CD8-positive, alpha-beta memory T cell (primary cell): ENCODE measurements at places on chromosomes 3 and 15. TPM values are rescaled to one million over a fixed set of nuclear protein-coding genes. Genes with fewer than 3 reads are reported as not detected.

GRCh38 chr15:33200444-33200843 is 5.9 kb upstream of the FMN1 start:
- H3K4me3 ChIP-seq, result no peak overlapping the region
- no peaks in the 10 kb centered on the region for H3K27me3 ChIP-seq
- no peaks in the 10 kb centered on the region for H3K36me3 ChIP-seq
- peaks cover 13% of the 10 kb centered on the region for H3K4me1 ChIP-seq

The OIP5 gene
- total RNA-seq, result 16.2 TPM

GRCh38 chr3:136543385-136543784 is 208.8 kb downstream of the STAG1 start:
- no peak for DNase-seq
- no peaks in the 10 kb centered on the region for H3K36me3 ChIP-seq
- H3K4me3 ChIP-seq, result no peak overlapping the region
- no peaks in the 10 kb centered on the region for H3K4me1 ChIP-seq

The CSNK1G1 gene
- total RNA-seq, result 25.6 TPM

DNA sequence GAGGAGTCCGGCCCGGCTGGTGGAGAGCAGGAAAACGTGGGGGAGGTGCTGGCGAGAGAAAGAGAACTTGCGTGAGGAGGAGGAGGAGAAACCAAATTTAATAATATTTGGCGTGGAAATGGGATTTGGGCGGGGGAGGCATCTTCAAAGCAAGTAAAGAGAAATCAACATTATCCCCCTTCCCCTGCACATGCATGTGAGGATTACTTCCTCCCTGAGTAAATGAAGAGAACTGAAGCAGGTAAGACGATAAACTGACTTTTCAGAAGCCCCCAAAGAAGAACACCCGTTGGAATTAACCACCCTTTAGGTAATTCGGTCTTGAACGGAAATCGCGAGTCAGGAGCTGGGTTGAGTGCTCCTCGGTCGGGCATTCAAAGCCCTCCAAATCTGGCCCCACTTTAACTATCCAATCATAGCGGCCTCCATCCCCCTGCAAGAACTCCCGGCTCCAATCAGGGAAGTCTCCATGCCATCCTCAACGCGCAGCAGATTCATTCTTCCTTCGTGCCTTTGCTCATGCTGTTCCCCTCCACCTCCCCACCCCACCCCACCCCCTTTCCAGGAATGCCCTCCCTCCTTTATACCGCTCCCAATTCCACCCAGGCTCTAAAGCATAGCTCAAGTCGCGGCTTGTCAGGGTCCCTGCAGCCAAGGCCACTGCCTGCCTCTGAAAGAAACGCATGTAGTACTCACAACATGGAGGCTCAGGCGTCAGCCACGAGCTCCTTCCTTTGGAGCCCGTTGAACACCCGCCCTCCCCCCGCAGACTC is 545 bp upstream of the RFX7 start:
- H3K27me3 ChIP-seq, result no peaks in the 10 kb centered on the region
- H3K4me1 ChIP-seq, result peaks cover 25% of the 10 kb centered on the region
- peak overlapping the region; percentile 72 for H3K4me3 ChIP-seq
- no peaks in the 10 kb centered on the region for H3K36me3 ChIP-seq
- H3K27ac ChIP-seq, result peak overlapping the region; percentile 53
- peak; percentile 4 for DNase-seq

DNA sequence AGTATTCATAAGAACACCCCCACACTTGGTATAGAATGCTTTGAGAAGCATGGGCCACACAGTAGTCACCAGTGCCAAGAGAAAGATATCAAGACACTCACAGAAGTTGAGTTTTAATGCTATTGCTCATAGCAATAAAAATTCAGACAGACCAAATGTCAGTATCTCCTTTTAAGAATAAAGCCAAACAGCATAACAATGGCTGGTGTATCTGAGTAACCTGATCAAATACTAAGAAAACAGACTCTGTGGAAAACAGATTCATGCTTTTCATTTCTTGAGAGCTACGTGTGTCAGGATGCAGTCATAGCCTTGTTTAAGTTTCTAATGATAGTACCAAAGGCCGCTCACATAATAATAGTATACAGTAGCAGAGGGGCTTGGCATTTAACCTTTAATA is 778.5 kb downstream of the MECOM start:
- DNase-seq, result no peak
- no peaks in the 10 kb centered on the region for H3K4me1 ChIP-seq
- no peaks in the 10 kb centered on the region for H3K27me3 ChIP-seq
- no peaks in the 10 kb centered on the region for H3K36me3 ChIP-seq

- no peaks in the 10 kb centered on the region for H3K36me3 ChIP-seq
- no peak for DNase-seq
- H3K4me3 ChIP-seq, result no peak overlapping the region
- peaks cover 87% of the 10 kb centered on the region for H3K4me1 ChIP-seq
- no peaks in the 10 kb centered on the region for H3K27me3 ChIP-seq
These were observed 10.9 kb downstream of the SMAD3 start for GRCh38 chr15:67076147-67076843.

DNA sequence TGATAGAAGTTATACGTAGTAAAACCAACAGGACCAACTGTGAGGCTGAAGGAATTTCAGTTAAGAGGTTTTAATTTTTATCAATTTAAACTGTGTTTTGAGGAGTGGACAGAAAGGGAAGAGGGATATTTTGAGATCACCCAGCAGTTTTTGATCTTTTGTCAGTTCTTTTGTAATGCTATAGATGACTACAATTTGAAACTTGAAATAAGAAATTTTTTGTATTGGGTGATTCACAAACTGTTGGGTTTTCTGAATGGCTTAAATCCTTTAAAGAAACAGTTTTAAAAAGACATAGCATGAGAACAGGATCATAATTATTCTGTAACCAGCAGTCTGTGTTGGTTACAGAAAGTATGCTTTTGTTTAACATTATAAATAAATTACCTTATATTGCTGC is 67.4 kb downstream of the TCF12 start:
- no peak overlapping the region for H3K4me3 ChIP-seq
- no peak for DNase-seq
- H3K36me3 ChIP-seq, result peaks cover 4% of the 10 kb centered on the region
- H3K4me1 ChIP-seq, result peaks cover 42% of the 10 kb centered on the region
- no peak overlapping the region for H3K27ac ChIP-seq

- no peaks in the 10 kb centered on the region for H3K27me3 ChIP-seq
- no peak overlapping the region for H3K4me3 ChIP-seq
- no peaks in the 10 kb centered on the region for H3K4me1 ChIP-seq
- peaks cover 8% of the 10 kb centered on the region for H3K36me3 ChIP-seq
- H3K27ac ChIP-seq, result no peak overlapping the region
- DNase-seq, result no peak
These were observed 87.0 kb upstream of the MYO5C start for GRCh38 chr15:52382647-52383046.

DNA sequence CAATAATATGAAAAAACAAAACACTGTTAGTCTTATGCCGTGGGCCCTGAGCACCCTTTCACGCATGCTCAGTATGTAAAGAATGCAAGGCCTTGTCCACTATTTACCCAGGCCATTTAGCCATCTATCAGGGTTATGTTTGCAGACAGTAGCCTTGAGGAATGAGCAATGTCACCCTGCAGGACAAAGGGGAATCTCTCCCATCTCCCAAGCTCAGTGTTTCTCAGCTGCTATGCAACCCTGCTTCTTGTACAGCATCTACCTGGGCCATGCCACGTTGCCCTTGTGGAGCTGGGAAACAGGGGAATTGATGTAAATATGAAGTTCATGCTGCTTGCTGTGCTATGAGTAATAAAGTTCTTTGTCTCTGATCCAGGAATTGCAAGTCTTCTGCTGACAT is 51.5 kb upstream of the SLCO2A1 start:
- no peaks in the 10 kb centered on the region for H3K27me3 ChIP-seq
- no peak overlapping the region for H3K27ac ChIP-seq
- no peaks in the 10 kb centered on the region for H3K4me1 ChIP-seq
- H3K4me3 ChIP-seq, result no peak overlapping the region

DNA sequence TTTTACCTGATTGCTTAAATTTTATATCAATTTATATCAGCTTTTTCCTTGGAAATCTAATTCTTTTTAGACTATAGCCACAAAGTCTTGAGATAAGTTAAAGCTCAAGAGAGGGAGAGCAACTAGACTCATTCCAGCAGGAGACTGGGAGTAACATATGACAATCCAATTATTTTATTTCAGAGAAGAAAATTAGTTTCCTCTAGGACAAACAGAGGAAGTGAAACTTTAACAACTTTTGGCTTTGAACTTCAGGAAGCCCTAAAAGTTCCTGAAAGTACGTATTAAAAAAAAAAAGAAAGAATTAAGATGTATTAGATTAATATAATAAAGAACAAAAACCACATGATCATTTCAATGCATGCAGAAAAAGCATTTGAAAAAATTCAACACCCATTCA is 13.9 kb upstream of the UBE2E2 start:
- H3K4me1 ChIP-seq, result no peaks in the 10 kb centered on the region
- no peak for DNase-seq
- no peak overlapping the region for H3K4me3 ChIP-seq
- no peak overlapping the region for H3K27ac ChIP-seq
- H3K36me3 ChIP-seq, result no peaks in the 10 kb centered on the region

GRCh38 chr3:195241592-195242355 is 29.2 kb downstream of the XXYLT1 start:
- H3K27ac ChIP-seq, result no peak overlapping the region
- no peak overlapping the region for H3K4me3 ChIP-seq
- no peaks in the 10 kb centered on the region for H3K36me3 ChIP-seq
- DNase-seq, result no peak

GRCh38 chr3:49519916-49520385 is 34.3 kb upstream of the BSN start:
- H3K27ac ChIP-seq, result no peak overlapping the region
- no peaks in the 10 kb centered on the region for H3K4me1 ChIP-seq
- H3K27me3 ChIP-seq, result no peaks in the 10 kb centered on the region
- no peak overlapping the region for H3K4me3 ChIP-seq

The PPP1R14D gene
- total RNA-seq, result not detected

The P2RY12 gene
- not detected for total RNA-seq

DNA sequence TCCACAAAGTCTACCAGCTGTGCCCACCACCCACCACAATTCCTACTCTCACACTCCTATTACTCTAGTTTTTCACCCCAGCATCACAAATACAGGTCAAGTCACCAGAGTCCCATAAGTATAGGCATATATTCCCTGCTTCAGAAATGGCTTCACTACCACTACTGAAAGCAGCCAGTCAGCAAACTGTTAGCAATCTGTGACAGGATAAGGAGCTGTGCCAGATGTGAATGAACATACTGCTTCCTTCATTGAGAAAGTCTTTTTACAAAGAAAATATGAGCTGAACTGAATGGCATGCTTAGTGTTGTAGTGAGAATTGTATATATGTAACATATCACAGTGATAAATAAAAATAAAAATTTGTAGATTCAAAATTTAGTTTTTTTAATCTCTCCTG is 76.8 kb downstream of the C3orf85 start:
- no peaks in the 10 kb centered on the region for H3K27me3 ChIP-seq
- H3K4me3 ChIP-seq, result no peak overlapping the region
- H3K4me1 ChIP-seq, result no peaks in the 10 kb centered on the region
- H3K27ac ChIP-seq, result no peak overlapping the region

- H3K36me3 ChIP-seq, result no peaks in the 10 kb centered on the region
- H3K27ac ChIP-seq, result no peak overlapping the region
- H3K4me3 ChIP-seq, result no peak overlapping the region
- peaks cover 44% of the 10 kb centered on the region for H3K27me3 ChIP-seq
- no peak for DNase-seq
These were observed 42.9 kb upstream of the ROPN1 start for GRCh38 chr3:124034844-124035152.

The FBXO40 gene
- total RNA-seq, result not detected

DNA sequence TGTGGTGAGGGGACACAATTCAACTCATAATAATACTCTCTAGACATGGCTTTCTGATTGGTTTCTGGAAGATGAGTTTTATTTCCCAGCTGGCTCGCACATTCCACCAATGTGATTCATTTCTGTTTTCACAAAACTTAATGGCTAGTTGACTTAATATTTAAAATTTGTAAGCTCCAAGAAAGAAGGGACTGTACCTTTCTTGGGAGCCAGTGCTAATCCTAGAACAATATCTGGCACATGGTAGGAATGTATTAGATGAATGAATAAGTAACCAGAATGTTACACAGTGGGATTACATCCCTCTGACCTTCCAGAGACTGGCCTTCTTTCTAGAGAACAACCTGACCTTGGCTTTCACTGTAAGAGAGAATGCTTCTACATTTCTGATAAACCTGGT is 262.8 kb downstream of the RORA start:
- no peak overlapping the region for H3K27ac ChIP-seq
- no peak overlapping the region for H3K4me3 ChIP-seq
- no peaks in the 10 kb centered on the region for H3K27me3 ChIP-seq
- H3K36me3 ChIP-seq, result no peaks in the 10 kb centered on the region
- H3K4me1 ChIP-seq, result no peaks in the 10 kb centered on the region
- no peak for DNase-seq

GRCh38 chr15:22992024-22992326 is 11.8 kb upstream of the CYFIP1 start:
- no peak overlapping the region for H3K27ac ChIP-seq
- H3K27me3 ChIP-seq, result no peaks in the 10 kb centered on the region
- no peak overlapping the region for H3K4me3 ChIP-seq
- H3K36me3 ChIP-seq, result no peaks in the 10 kb centered on the region
- no peak for DNase-seq

The COL8A1 gene
- not detected for total RNA-seq

DNA sequence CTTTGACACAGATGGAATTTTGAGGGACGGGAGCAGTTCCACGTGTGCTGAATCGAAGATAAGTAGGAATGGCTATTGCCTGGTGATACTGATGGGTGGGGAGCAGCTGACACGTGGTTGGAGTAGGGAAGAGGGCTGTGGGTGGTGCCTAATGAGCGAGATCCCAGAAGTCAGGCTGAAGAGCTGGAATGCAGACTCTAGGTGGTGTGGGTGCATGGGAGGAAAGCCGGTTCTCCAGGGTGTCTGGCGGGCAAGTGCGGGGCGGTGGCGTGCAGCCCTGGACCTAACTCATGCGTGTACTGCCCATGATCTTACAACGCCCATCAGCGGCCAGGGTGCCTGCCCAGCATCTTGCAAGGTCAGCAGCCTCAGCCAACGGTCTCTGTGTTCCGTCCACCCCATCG is 63.1 kb downstream of the ARNT2 start:
- H3K27ac ChIP-seq, result no peak overlapping the region
- H3K27me3 ChIP-seq, result no peaks in the 10 kb centered on the region
- H3K36me3 ChIP-seq, result no peaks in the 10 kb centered on the region
- no peaks in the 10 kb centered on the region for H3K4me1 ChIP-seq
- no peak overlapping the region for H3K4me3 ChIP-seq

GRCh38 chr3:128794067-128794768 is 68.2 kb downstream of the RAB7A start:
- H3K4me1 ChIP-seq, result peaks cover 53% of the 10 kb centered on the region
- no peak overlapping the region for H3K27ac ChIP-seq
- no peak for DNase-seq
- H3K4me3 ChIP-seq, result no peak overlapping the region
- no peaks in the 10 kb centered on the region for H3K27me3 ChIP-seq
- peaks cover 30% of the 10 kb centered on the region for H3K36me3 ChIP-seq

The DLL4 gene
- not detected for total RNA-seq

The LXN gene
- total RNA-seq, result 4.7 TPM

The LRRIQ4 gene
- 0.15 TPM for total RNA-seq

- no peak for DNase-seq
- no peak overlapping the region for H3K27ac ChIP-seq
- no peak overlapping the region for H3K4me3 ChIP-seq
- no peaks in the 10 kb centered on the region for H3K4me1 ChIP-seq
- H3K27me3 ChIP-seq, result no peaks in the 10 kb centered on the region
These were observed 228.0 kb upstream of the CGNL1 start for GRCh38 chr15:57148262-57148661.
